ENCODE measurements at places on chromosomes 11 and 22. TPM values are rescaled to one million over a fixed set of nuclear protein-coding genes. Genes with fewer than 3 reads are reported as not detected.
A peak's percentile ranks its signal among the peaks of the same experiment; 100 is the strongest.

- no peak for DNase-seq
These were observed 579.4 kb downstream of the JRKL start for GRCh38 chr11:96969251-96969650.

DNA sequence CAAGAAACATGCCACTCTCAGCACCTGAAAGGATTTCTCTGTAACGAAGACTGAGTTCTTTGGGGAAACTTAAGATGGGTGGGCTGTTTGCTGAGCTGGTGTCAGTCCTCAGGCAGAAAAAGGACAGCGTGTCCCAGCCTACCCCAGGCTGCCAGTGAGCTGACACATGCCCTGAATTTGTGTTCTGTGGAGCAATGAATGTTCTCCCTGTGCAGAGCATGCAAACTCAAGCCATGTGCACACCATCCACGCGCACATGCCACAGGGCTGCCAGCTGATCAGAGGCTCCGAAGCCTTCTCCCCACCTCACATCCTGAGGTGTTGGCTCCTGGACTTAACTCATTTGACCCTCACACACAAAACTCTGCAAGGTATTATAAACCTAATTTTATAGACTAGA lies 104.9 kb downstream of the KCNC1 start:
- DNase-seq, result no peak

- no peak for DNase-seq
These were observed 2226.5 kb upstream of the RAG2 start for GRCh38 chr11:38824573-38824972.

GRCh38 chr11:34915136-34916014 lies 804 bp downstream of the APIP start:
- DNase-seq, result no peak

GRCh38 chr11:66012371-66012945 lies 650 bp downstream of the CST6 start:
- no peak for DNase-seq

DNA sequence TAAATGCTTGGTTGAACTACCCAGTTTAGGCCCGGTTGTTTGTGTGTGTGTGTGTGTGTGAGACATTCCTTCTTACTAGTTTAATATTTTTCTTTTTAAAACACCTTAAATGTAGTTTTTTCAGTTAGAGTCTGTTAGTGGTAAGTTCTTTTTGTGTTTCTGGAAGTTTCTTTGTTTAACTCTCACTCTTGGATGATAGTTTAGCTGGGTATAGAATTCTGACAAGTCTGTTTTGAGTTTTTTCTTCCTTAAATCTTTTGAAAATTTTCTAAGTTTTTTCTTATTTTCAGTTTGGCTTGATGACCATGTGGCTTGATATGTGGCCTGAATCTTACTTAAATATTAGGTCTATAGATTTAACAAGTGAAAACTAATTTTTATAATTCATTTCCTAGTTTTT lies 60.1 kb downstream of the PDE3B start:
- no peak for DNase-seq

DNA sequence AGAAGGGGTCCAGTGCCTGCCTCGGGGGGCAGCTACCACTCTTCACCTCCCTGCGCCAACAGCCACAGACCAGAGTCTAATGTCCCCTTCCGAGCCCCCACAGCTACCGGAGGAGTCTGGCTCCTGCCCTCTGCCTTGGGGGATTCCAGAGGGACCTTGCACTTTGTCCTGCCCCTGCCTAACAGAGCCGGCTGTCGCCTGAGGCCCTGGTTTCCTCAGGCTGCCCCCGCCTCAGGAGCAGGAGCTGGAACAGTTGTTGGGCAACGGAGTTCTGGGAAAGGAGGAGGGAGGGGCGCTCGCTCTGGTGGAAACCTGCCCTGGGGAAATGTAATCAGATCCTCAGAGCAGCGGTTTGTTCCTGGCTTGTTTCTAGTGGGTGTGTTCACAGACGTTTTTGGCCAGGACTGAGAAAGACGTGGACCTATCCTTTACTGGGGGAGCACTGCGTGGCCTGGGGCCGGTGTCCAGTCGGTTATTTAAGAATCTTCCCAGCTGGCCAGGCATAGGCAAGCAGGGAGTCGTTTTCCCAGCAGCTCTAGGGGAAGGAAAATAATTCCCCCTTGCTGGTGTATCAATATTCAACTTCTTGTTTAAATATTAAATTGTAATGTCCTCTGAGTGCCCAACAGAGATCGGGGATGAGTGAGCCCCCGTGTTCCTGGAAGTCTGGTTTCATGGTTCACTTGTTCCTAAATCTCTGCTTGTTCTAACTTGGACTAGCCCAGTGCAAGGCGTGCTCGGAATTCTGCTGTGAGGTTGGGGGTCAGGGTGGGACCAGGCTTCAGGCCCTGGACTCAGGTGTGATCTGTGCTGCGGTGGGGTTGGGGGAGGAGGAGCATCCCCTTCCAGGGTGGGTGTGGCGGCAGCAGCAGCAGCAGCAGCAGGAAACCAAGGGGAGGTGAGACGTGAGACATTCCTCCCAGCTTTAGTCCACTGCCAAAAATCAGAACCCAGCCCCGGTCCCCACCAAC lies 32.1 kb downstream of the A4GALT start:
- peak; percentile 76 for DNase-seq

- no peak for DNase-seq
These were observed 3.4 kb upstream of the OR4C6 start for GRCh38 chr11:55658608-55659007.

DNA sequence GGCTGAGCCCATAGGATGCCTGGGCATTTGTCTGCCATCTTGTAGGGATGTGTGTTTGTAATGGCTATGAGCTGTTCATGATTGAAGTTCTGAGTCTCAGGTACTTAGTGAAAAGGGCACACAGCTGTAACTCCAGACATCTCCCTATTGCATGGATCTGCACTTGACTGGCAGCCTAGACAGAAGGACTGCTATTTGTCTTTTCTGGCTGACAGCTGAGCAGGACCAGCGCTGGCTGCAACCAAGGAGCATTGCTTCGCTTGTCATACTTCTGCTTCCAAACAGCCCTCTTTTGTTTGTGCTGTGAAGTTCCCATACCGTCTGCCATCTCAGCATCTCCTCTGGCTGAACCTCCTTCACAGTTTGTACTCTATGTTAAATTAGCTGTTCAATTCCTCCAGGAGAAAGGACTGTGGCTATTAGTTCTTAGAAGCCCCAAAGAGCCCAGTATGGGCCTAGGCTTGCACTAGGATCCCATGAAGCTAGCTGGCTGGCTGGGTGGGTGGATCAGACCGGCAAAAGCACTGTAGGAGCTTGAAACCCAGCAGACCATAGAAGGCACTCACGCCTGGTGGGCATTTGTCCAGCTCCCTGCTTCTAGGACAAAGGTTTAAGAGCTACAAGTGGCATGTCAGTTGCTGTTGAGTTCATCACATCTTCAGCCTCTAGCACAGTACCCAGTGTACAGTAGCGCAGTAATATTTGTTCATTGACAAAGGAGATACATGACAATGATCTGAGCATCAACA lies 20.4 kb downstream of the HIRA start:
- no peak for DNase-seq

DNA sequence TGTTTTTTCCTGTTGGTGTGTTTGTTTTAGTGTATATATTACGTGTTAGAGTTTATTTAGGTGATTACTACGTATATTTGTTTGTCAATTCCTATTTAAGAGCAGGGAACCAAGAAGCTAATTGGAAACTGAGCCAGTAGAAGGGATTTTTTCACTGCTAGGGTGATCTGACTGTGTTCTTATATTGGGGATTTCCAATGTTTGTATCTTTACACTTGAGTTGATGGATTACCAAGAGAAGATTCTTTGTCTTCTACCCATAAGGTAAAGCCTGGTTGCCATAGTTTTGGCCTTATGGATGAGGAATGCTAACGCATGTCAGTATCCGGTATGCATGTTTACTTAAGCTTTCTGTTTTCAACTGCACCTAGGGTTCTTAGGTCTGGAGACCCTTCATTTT lies 35.6 kb downstream of the SIK2 start:
- no peak for DNase-seq

DNA sequence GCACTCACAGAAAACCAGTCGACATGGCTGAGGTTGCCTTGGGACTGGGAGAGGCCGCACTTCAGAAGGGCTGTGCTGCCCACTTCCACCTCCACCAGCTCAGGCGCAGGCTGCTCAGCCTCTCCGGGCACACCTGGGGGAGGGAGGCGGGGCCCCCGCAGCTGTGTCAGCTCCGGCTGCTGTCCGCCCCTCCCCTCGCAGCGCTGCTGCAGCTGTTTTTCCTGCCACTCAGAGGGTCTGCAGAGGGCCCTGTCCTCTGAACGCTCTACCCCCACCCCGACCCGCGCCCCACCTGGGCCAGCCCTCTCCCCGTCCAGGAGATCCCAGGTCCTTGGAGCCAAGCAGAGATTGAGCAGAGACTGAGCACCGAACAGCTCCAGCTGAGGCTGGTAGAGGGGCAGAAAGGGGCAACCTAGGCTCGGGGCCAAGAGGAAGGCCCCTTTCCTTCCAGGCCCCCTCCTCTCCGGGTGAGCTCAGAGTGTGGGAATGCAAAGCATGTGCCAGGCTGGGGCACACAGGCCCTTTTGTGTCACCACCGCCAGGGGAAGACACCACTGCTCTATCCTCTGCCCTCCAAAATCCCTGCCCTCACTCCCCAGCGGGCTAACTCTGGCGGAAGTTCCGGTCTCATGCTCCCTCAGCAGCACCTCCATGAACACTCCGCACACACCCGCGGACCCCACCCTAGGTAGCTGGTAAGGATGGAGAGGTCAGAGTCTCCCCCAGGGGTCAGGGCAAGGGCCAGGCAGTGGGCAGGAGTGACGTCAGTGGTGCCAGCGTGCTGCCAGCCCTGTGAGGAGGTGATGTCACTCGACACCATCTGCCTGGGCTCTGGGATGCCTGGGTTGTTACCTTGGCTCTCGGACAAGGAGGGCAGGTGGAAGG lies 1.6 kb downstream of the MCAM start:
- peak; percentile 79 for DNase-seq

GRCh38 chr22:29784451-29785361 lies 17.5 kb downstream of the UQCR10 start:
- peak; percentile 64 for DNase-seq

DNA sequence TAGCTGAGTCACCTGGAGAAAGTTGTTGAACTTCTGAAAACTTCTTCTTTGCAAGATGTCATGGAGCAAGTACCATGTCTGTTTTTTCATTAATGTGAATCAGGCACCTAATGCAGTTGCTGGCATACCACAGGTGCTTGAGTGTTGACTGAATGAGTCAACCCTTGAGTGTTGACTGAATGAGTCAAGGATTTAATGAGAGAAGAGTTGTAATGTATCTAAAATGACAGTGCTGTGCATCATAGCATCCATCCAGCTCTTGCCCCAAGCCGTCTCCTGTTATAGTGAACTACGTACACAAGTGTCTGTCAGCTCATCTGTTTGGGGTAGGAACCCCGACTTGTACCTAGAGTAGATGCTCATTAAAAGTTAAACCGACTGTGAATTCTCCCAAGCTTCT lies 93.1 kb downstream of the CWC15 start:
- no peak for DNase-seq

GRCh38 chr11:20031155-20032001 lies 128.9 kb downstream of the DBX1 start:
- DNase-seq, result no peak

DNA sequence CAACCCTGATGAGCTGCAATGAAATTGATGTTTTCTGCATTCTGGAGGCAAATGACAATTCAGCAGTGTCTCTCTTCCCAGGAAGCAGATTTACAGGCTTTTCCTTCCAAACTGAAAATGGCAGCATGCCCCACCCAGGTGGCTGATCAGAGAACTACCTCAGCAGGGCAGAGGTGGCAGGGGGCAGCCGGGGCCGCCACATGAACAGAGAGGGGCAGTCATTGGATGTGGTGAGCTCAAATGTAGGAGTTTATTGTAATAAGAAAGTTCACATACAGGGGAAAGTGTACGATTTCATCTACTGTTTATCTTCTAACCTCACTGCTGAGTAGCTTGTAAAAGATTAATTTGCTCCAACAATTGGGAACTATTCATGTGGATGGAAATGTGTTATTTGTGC lies 15.7 kb upstream of the PARVA start:
- DNase-seq, result peak; percentile 43

The SHANK2 gene
- total RNA-seq, result 21.4 TPM

The CHRM1 gene
- total RNA-seq, result 0.89 TPM

The MOGAT2 gene
- not detected for total RNA-seq

The GAS2 gene
- 32.2 TPM for total RNA-seq

The ZNF202 gene
- 10.7 TPM for total RNA-seq

The TMPRSS6 gene
- 0.17 TPM for total RNA-seq

Measured in spinal cord (tissue), 10 donors.